ENCODE measurements at places on chromosomes 5 and 9.

- DNase-seq = no peak
These were observed 811.0 kb upstream of the GRAMD2B start for GRCh38 chr5:125612181-125612721.

GRCh38 chr9:130884542-130885483, 11.8 kb downstream of the QRFP start:
- DNase-seq = no peak

- DNase-seq = no peak
These were observed 39.0 kb upstream of the TARS1 start for GRCh38 chr5:33401482-33402390.

- no peak for DNase-seq
These were observed 398.1 kb downstream of the EBF1 start for GRCh38 chr5:158701406-158702177.

Measured in CD4-positive, alpha-beta T cell treated with Interleukin-2 at 100 ng/mL for 4 hours (primary cell).